ENCODE measurements at places on chromosomes 16 and 17.

GRCh38 chr17:72591289-72592241 lies 470.7 kb downstream of the SOX9 start:
- DNase-seq, result peak; percentile 31

DNA sequence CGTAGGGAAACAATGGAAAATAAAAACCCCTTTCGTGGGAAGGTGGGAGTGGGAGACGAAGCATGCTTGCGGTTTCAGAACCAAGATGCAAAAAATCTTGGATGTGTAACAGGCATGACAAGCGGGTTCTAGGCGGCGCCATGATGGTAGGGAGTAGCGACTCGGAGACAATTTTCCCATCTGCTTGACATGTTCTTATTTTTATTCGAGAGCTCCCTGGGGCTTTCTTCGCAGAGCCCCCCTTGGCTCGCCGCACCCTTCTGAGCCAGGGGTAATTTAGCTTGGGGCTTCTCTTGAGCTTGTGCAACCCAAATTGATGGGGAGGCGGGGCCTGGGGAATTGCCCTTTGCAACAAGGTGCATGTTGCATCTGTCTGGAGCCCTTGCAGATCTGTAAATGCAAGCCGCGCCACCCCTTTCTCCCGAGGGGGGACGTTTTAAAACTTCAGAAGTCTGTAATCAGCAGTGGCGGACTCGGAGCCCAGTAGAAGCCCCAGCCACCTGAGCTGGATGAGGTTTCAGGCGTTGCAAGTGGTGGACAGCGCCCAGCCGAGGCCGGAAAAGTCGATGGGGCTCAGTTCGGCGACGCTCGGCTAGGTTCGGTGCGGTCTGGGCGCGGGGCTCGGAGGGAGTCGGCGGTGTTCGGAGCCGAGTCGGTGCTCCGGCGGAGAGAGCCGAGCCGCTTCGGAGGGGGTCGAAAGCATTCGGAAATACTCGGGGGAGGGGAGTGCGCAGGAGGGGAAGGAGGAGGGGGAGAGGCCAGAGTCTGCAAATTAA lies 2.9 kb downstream of the GNAO1 start:
- DNase-seq, result peak; percentile 80

GRCh38 chr17:28193241-28193640 lies 125.8 kb upstream of the TMEM97 start:
- DNase-seq, result no peak

GRCh38 chr16:85326113-85326793 lies 214.0 kb upstream of the CIBAR2 start:
- no peak for DNase-seq

DNA sequence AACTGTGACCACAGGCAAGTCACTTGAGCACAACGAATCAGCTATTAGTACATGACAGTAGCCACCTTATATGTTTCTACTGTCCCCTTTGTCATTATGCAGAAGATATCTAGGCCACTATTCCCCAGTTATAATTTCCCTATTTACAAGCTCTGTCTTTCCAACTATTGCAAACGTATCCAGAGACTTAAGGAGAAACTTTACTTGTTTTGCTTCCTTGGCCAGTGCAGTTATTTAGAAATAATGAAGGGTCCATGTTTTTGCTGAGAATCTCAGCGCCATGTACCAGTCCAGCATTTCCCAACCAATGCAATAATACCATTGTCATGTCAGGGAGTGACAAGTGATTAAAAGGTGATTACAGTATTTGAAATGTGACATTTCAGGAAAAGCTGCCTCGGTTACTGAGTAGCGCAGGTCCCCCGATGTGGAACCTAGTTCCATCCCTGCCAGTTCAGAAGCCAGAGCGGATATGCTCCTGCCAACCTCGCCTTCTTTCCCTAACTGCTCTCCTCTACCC lies 743 bp downstream of the ZNF624 start:
- no peak for DNase-seq

DNA sequence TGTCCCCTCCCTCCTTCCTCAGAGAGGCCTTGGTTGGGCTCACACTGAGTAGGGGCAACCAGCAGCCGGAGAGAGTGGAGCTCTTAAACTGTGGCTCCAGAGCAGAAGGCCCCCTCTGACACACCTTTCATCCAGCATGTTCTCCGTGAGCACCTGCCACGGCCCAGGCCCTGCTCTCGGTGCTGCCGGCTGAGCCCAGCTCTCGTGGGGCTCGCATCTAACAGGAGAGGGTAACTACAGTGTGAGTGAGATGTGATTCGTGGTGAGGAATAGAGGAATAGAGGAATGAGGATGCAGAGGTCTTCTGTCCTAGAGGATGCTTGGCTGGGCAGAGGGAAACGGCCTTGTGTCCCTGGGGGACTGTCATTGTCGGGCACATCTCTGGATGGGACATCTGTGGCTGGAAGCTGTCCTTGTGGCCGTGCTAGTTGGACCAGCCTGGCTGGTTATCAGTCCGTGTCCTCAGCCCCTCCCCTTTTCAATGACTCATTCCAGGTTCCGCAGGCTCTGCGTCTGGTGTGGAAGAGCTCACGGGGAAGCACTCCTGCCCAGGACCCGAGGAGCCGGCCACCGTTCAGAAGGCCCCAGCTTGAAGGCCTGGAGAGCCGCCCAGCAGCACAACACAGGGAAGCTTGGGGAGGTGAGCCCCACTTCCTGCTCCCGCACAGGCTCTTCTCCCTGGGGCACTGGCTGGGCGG lies 11.9 kb upstream of the DNASE1 start:
- DNase-seq, result no peak

DNA sequence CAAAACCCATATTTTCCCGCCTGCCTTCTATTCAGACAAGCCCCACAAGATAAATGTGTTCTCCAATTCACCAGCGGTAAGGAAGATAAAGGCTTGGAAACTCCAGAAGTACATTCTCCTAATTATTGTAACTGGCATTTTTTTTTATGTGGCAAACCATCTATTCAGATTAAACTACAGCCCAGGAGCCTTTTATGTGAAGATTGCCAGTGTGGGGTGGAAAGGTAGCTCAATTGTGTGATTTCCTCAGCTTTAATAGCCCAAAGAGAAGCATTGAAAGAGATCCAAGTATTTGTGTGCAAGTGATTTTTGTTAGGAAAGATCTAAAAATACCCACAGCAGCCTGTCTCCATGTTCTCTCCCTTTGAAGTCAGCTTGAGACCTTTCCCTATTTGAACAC lies 451.4 kb upstream of the CCL2 start:
- DNase-seq, result no peak

- DNase-seq, result no peak
These were observed 2.9 kb downstream of the CIITA start for GRCh38 chr16:10879681-10880589.

- DNase-seq, result peak; percentile 41
These were observed at the start of gene DOC2A for GRCh38 chr16:30010844-30011713. Gene DOC2A (minus strand): TSS chr16:30011027. CDS start chr16:30010222, 805 bp downstream.

GRCh38 chr17:10059684-10060211 lies 138.7 kb downstream of the GAS7 start:
- no peak for DNase-seq

DNA sequence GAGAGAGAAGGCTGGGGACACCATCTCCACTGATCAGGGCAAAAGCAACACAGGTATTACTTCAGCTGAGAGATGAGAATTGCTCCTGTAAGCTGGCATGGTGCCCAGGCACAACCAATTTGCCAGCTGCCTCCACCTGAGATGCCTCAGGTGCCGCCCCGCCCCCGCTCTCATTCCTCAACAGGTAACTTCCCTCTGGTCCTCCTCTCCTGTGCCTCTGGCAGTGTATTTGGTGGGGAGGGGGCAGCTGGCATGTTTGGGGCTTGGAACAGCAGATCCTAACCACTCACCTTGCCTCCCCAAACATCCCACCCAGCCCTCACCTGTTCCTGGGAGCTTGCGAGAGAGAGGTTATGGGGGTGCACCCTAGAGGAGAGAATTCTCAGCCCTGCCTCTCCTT lies 2.9 kb upstream of the SRCIN1 start:
- DNase-seq, result no peak

GRCh38 chr17:74995847-74996246 lies 8.4 kb downstream of the CDR2L start:
- DNase-seq, result no peak
